ENCODE measurements at places on chromosomes 5 and 9.

- DNase-seq: no peak
These were observed 7.1 kb downstream of the BRD9 start for GRCh38 chr5:885529-885928.

- DNase-seq: no peak
These were observed 950 bp upstream of the FNBP1 start for GRCh38 chr9:130043654-130044623.

- DNase-seq: no peak
These were observed 225.2 kb downstream of the GAS1 start for GRCh38 chr9:86721843-86722705.

DNA sequence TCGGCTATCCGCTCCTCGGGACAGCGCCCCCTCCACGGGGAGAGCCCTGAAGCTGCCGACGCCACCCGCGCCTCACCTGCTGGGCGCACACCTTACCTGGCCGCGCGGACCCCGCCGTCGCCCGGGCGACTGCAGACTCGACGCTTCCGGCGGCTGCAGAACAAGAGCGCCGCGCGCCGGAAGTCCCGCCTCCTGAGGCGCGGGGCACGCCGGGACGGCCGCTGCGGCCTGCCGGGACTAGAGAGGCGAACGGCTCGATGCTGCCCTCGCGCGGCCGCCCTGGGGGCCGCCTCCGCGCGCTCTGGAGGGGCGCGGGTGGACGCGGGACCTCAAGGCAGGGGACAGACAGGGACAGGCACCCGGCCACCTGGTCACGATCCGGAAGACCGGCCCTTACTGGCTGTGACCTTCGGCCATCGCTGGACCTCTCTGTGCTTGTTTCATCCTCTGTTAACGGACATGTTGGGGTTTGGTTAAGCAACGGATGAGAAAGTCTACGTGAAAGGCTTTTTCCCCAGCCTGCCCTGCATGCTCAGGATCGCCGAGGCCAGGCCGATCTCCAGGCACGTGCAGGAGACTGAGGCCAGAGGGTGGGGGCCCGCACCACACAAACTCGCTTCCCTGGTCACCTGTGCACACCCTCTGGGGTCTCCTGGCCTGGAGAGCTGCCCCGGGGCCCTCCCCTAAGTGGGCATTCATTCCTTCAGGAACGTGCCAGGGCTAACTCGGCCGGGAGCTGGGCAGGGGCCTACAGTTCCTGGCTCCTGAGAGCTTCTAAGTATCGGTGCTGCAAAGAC is at the start of gene SNAPC4:
Gene SNAPC4, minus strand, starts transcription at position 133 of the 797 bp plus-strand sequence. CDS start 1,742 bp downstream, outside the sequence.
- peak; percentile 73 for DNase-seq

DNA sequence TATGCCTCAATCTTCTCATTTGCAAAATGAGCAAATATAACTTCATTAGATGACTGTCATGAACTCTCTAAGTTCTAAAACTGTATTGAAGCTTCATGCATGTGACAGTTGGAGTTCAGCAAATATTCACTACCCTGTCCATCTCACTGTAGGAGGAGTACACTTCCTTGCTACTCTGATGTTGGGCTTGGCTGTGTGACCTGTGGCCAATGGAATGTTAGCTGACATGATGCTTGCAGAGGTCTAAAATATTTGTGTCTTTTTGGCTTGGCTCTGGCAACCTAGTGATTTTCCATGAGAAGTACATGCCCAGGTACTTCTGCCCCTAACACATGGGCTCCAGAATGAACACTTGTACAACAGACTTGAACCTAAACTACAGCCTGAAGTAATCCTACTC is 203.1 kb upstream of the ANKH start:
- no peak for DNase-seq

DNA sequence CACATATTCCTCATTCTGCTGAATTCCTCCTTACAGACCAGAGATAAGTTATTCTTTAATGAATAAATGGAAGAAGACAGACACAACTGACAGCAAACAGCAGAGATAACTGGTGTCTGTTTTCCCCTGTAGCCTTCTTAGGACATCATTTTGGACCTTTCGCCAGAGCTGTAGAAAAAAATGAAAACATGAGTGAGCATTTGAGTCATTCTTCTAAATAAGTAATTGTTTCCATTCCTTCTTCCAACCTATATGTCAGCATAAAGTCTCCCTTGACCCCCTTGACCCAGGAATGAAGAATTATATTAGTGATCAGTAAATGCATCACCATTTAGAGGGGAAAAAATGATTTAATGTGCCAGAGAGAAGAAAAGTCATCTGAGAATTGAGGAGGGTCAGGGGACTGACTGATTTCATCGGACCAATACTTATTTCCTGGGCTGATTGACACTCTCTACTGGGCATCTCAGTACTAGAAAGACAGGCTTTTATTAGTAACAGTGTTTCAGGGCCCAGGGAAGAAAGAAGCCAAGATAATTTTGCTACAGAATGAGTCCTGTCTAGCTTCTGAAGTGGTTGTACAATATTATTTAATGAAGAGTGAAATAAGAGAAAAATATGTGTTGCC is 597.0 kb downstream of the PSAT1 start:
- no peak for DNase-seq

- no peak for DNase-seq
These were observed 25.7 kb downstream of the PDGFRB start for GRCh38 chr5:150129813-150130492.

GRCh38 chr5:160657068-160657507 is 194.9 kb downstream of the ATP10B start:
- no peak for DNase-seq

- DNase-seq: no peak
These were observed 5.4 kb upstream of the MAP1B start for GRCh38 chr5:72101828-72102227.

DNA sequence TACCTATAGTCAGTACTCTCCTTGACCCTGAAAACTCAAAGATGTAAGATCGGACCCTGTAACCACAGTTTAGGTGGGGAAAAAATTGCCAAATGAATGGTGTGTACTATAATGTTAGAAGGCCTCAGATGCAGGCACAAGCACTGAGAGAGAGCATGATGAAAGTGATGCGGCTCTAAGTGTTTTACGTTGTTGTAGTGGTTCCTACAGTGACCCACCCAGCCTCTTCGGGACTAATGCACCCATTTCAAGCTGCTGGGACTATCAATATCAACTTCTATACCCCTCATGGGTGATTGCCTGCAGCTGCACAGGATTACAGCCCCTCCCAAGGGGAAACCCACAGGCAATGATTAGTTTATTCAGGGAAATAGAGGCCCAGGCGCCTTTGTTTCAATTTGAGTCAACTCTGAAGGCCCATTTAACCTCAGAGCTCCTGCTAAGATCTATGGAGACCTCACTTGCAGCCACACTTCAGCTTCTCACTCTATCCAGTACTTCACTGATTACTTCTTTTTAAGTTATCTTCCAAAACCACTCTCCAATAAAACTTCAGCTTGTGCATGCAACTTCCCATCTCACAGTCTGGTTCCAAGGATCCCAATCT is 340.7 kb downstream of the NR2F1-AS1 start:
- DNase-seq: no peak

GRCh38 chr9:134329886-134330285 is 3.6 kb downstream of the RXRA start:
- no peak for DNase-seq

DNA sequence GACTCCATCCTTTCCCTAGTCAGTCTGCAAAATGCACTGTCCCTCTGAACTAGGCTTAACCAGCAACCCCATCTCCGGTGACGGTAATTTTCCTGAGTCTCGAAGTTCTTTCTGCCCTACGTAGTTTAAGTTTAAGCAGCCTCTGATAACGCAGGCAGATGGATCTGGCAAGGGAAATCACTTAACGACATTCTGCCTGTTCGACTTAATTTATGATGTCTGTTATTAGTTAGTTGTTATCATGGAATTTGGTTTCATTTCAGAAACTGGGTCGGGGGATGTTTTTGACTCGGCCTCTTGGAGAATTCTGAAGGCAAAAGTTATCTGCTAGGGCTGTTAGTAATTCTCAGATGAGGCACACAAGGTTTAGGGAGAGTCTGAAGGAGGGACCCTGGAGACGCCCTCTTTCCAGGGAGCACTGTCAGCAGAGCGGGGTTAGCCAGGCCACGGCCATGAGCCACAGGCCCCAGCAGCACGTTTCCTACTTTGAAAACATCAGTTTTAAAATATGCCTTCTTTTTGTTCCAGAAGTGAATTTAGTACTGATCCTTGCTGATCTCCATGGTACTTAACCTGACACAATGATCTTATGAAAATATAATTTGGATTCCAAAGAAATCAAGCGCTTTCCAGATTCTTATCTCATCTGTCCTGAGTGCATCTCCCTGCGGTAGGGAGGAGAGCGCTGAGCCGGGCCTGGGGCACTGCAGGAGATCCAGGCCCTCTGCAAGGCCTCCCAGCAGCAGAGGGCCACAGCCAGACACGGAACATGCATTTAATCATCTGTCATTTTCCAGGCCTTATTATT is 171.0 kb upstream of the OTULINL start:
- DNase-seq: no peak

- DNase-seq: no peak
These were observed 372.0 kb downstream of the ARHGEF28 start for GRCh38 chr5:73997960-73998359.

DNA sequence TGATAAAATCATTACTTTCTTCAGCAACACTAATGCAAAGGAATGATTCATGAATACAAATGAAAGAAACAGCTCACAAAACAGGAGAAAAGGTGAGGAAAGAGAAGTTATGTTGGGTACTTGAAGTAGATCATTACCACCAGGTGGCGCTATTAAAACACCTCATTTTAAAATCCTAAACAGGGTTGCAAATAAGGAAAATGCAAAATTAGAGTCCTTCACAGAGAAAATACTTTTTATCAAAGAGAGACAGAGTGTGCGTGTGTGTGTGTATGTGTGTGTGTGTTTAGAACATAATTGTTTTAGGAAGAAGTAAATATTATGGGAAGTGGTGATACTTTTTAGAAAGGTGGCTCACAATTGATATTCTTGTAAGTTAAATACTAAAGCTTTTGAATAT is 49.5 kb upstream of the CD180 start:
- no peak for DNase-seq
